H4 (cell line): ENCODE measurements at places on chromosomes 1 and 21.

GRCh38 chr1:229940684-229941083 is 126.4 kb upstream of the GALNT2 start:
- peak; percentile 34 for DNase-seq

DNA sequence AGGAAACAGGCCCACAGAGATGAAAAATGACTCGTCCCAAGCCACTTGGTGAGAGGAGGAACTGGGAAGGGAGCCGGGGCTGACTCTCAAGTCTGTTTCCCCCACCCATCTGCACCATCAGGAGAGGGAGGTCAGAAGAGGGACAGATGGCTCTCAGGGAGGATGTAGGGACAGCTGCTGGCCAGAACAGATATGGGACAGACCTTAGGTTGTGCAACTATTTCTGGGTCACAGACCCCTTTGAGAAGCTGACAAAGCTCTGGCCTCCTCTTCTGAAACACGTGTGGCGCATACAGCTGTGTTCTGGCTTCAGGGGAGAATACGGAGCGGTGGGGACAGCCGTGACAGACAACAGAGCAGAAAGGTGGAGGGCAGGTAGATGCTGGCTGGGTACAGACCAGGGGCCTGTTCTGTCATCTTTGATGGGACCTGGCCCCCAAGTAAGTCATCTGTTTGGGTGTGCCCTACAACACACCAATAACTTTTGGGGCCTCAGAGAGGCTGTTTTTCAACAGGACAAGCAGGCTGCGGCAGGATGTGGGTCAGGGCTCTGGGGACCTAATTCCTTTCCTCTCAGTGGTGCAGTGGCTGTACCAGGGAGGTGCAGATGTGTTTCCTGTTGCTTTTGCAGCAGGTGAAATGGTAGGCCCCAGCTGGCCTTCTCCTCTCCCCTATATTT is 7.3 kb downstream of the SH3BGRL3 start:
- DNase-seq = no peak

DNA sequence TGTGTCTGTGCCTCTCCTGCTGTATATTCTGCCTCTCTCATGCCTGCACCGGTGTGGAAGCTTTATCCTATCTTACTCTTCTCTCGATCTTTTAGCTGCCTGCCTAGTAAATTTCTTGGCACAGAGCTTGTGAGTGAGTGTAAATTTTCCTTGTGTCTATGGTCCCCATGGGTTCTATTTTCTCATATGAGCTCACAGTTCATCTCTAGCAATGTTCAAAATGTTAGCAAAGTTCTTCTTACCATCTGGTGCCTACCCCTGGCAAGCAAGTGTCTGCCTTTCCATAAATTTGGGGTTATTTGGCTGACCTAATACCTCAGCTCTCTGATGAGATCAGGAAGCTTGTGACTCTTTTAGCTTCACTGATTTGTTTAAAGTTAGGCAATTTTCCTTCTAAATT is 572.1 kb upstream of the BRINP3 start:
- no peak for DNase-seq

DNA sequence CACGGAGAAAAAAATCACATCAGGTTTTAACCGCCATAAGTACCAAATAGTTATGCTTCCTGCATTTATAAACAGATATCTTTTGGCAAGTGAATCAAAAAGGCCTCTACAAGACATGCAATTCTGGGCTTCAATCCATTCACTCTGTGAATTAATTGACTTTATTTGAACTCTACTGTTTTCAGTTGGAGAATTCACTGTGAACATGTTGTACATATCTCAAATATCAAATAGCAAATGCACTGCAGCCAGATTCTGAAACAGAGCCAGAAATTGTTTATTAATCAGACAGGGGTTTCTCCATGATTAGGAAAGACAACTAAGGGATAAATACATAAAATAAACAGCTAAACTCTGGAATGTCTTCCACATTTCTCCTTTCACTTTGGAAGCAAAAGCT is 445.4 kb upstream of the NFIA start:
- no peak for DNase-seq

DNA sequence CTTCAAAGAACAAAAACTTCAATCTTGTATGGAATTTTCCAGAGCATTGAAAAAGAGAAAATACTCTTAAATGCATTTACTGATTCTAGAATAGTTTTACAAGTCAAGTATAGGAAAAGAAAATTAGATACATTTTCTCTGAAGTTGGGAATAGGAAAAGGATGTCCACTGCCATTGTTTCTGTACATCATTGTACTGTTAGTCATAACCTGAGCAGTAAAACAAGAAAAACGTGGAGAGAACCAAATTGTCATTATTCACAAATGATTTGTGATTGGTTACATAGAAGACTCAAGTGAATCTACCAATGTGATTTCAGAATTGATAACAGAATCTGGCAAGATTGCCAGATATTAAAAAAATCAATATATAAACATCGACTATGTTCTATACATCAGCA is 27.4 kb downstream of the PRKACB start:
- no peak for DNase-seq

- no peak for DNase-seq
Measured at GRCh38 chr1:94535095-94535494, 6.5 kb downstream of the F3 start.
